ENCODE measurements at places on chromosomes 5 and 9. TPM values are rescaled to one million over a fixed set of nuclear protein-coding genes. Genes with fewer than 3 reads are reported as not detected.

- H3K4me1 ChIP-seq = no peaks in the 10 kb centered on the region
- no peak for DNase-seq
- no peak overlapping the region for H3K4me3 ChIP-seq
- no peaks in the 10 kb centered on the region for H3K27me3 ChIP-seq
- H3K27ac ChIP-seq = no peak overlapping the region
These were observed 6.1 kb downstream of the PTCD2 start for GRCh38 chr5:72326306-72326649.

GRCh38 chr9:87067426-87067825 lies 120.1 kb upstream of the GAS1 start:
- H3K27me3 ChIP-seq = no peaks in the 10 kb centered on the region
- no peaks in the 10 kb centered on the region for H3K4me1 ChIP-seq
- no peak overlapping the region for H3K4me3 ChIP-seq
- H3K36me3 ChIP-seq = no peaks in the 10 kb centered on the region
- H3K27ac ChIP-seq = no peak overlapping the region

DNA sequence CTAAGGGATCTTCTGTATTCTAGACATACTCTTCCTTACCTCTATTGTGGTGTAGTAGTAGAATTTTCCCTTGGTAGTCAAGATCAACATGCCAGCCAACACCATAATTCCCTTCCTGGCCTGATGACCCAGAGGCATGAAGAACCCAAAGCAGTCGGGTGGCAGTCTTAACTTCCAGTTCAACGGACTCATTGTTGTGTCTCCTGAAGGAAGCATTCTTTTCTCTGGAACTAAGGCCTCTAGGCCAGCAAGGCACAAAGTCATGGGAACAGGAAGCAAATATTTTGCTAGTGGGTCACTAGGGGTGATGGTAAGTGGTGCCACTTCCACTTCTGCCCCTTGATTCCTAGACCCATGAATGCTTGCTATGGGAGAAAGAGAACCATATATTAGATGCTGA lies 55.2 kb upstream of the DAPK1 start:
- H3K27me3 ChIP-seq = no peaks in the 10 kb centered on the region
- H3K4me3 ChIP-seq = no peak overlapping the region
- H3K36me3 ChIP-seq = no peaks in the 10 kb centered on the region
- no peak for DNase-seq
- no peaks in the 10 kb centered on the region for H3K4me1 ChIP-seq
- no peak overlapping the region for H3K27ac ChIP-seq

DNA sequence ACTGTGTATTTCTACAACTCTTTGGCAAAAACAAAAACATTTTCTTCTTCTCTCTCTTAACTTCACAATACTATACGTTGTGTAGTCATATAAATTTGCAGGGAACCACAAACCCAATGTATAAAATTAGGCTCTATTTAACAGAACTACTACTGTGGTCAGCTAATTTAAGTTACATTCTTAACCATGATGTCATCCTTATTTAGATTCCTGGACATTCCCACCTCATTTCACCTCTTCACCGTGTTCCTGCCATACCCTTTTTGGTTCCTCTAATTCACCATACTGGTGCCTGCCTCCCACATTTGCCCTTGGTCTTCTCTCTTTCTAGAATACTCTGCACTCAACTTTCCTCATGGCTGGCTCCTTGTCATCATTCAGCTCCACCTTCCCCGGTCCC lies 75.7 kb upstream of the SH3GL2 start:
- no peak for DNase-seq
- no peaks in the 10 kb centered on the region for H3K27me3 ChIP-seq
- H3K36me3 ChIP-seq = no peaks in the 10 kb centered on the region
- H3K27ac ChIP-seq = no peak overlapping the region
- H3K4me1 ChIP-seq = no peaks in the 10 kb centered on the region

DNA sequence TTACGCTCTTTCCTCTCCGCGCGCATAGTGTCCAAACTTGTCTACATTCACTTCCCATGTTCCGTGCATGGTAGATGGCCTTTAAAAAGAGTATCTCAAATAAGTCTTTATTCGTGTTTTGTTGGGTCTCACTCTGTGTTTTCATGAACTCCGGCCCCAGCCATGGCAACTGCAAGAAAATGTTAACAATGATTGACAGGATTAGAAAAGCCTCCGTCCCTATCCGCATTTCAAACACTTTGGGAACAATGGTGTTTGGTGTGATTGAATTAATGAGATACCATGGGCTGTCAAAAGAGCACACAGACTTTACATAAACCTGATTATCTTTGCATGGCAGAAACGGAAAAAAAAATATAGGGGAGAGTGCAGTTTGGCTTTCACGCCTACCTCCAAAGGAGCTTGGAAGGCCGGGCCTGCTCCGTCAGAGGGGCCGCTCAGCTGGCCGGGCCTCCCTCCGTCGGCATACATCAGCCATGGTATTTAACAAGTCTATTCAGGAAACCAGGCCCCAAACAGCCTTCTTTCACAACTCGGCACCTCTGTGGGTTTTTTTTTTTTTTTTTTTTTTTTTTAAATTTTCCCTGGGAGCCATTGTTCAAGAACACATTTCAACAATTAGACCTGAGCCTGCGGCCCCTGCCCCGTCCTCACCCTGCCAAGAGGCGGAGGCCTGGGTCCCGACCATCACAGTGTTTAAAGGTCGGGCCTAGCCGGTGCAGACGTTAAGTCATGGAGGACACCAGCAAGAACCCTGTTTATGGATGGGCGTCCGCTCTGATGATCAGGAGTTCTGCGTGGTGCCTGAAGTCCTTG lies 323.8 kb upstream of the IRX4 start:
- H3K27me3 ChIP-seq = no peaks in the 10 kb centered on the region
- no peaks in the 10 kb centered on the region for H3K4me1 ChIP-seq
- no peak overlapping the region for H3K4me3 ChIP-seq
- no peak overlapping the region for H3K27ac ChIP-seq
- DNase-seq = no peak

- peak; percentile 72 for DNase-seq
- H3K27ac ChIP-seq = peak overlapping the region; percentile 48
- H3K27me3 ChIP-seq = no peaks in the 10 kb centered on the region
- H3K4me1 ChIP-seq = peaks cover 20% of the 10 kb centered on the region
These were observed 101.6 kb upstream of the SSBP2 start for GRCh38 chr5:81852291-81853029.

DNA sequence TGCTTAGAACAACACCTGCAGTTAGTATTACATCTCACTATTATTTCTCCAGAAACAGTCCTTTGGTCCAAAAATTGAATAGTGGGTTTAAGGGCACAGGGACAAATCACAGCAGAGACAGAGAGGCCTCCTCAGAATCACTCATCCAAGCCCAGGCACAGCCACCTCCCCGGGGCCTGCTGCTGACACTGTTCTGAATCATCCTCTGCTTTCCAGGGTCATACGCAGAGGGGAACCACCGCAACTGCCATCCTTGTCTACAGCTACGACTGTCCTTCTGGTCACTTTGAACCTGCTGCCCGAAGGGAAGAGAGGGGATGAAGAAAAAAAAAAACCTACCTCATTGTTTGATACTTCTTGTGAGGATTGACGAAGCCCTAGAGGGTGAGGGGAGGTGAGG lies 35.3 kb upstream of the MAN2A1 start:
- H3K4me1 ChIP-seq = no peaks in the 10 kb centered on the region
- DNase-seq = no peak
- no peaks in the 10 kb centered on the region for H3K27me3 ChIP-seq
- H3K4me3 ChIP-seq = no peak overlapping the region
- no peak overlapping the region for H3K27ac ChIP-seq
- H3K36me3 ChIP-seq = no peaks in the 10 kb centered on the region

DNA sequence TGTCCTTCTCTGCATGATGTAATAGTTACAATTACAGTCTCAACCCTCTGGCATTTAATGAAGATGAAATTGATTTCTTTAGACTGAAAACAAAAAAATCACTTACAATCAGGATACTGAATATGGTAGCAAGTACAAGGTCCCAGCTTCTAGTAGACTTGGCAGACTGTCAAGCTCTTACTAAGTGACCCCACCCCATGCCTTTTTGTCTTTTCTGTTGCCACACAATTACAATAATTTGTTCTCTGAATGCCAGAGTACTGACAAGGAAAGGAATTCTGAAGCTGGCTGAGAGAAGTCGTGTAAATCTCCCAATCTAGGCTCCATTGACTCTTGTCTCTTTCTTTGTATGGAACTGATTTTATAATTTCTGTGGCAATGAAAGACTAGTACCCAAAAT lies 154.2 kb downstream of the TMC1 start:
- no peaks in the 10 kb centered on the region for H3K27me3 ChIP-seq
- no peak for DNase-seq
- H3K4me3 ChIP-seq = no peak overlapping the region
- H3K27ac ChIP-seq = no peak overlapping the region

DNA sequence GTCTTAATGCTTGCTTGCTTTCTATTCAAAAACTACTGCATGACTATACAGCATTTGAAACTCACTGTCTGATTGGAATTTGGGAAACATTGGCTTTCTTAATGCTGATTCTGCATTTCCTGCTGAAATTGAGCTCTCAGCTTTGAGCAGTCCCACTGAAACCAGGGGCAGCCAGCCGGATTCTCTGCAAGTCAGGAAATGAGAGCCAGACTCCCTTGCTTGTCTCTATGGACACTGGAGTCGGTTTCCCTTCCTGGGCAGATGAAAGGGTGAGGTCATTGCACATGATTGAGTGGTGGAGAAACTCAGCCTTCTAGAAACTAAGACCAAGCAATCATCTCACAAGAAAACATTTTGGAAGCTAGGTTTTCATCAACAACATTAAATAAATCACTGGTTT lies 119.7 kb upstream of the SPATA31C2 start:
- no peak for DNase-seq
- H3K4me3 ChIP-seq = no peak overlapping the region
- no peaks in the 10 kb centered on the region for H3K36me3 ChIP-seq
- H3K27ac ChIP-seq = no peak overlapping the region

GRCh38 chr5:43332401-43332800 lies 19.2 kb upstream of the HMGCS1 start:
- no peaks in the 10 kb centered on the region for H3K36me3 ChIP-seq
- no peaks in the 10 kb centered on the region for H3K27me3 ChIP-seq
- DNase-seq = no peak
- H3K4me1 ChIP-seq = no peaks in the 10 kb centered on the region

- no peak for DNase-seq
- no peaks in the 10 kb centered on the region for H3K4me1 ChIP-seq
- no peak overlapping the region for H3K4me3 ChIP-seq
- no peaks in the 10 kb centered on the region for H3K36me3 ChIP-seq
- H3K27ac ChIP-seq = no peak overlapping the region
- no peaks in the 10 kb centered on the region for H3K27me3 ChIP-seq
These were observed 56.7 kb downstream of the ARHGAP26 start for GRCh38 chr5:142826741-142827492.

GRCh38 chr9:92638621-92639101 lies 31.3 kb downstream of the IPPK start:
- no peaks in the 10 kb centered on the region for H3K4me1 ChIP-seq
- DNase-seq = no peak
- H3K36me3 ChIP-seq = peaks cover 13% of the 10 kb centered on the region
- no peaks in the 10 kb centered on the region for H3K27me3 ChIP-seq
- H3K4me3 ChIP-seq = no peak overlapping the region

- no peaks in the 10 kb centered on the region for H3K27me3 ChIP-seq
- H3K36me3 ChIP-seq = no peaks in the 10 kb centered on the region
- DNase-seq = no peak
- no peak overlapping the region for H3K4me3 ChIP-seq
- no peaks in the 10 kb centered on the region for H3K4me1 ChIP-seq
These were observed 675.6 kb downstream of the BRINP1 start for GRCh38 chr9:118693645-118694044.

DNA sequence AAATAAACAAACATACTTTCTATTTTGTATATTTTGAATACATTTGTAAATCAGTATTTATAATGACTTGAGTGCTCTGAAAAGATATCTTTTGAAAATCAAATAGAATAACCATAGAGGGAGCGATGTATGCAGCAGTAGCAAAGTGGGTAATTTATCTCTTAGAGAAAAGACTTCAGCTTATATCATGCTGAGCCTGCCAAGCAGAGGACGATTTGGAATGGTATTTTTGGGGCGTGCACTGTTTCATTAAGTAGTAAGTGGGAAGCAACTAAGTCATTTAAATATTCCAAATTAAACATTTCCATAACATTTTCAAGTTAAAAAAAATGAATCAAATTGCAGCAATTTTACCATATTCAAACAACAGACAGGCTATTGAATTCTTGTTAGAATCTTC lies 147.6 kb downstream of the CDH10 start:
- H3K4me3 ChIP-seq = no peak overlapping the region
- no peak overlapping the region for H3K27ac ChIP-seq
- no peaks in the 10 kb centered on the region for H3K4me1 ChIP-seq
- H3K27me3 ChIP-seq = no peaks in the 10 kb centered on the region
- no peak for DNase-seq

- H3K27me3 ChIP-seq = no peaks in the 10 kb centered on the region
- H3K4me3 ChIP-seq = no peak overlapping the region
- H3K36me3 ChIP-seq = no peaks in the 10 kb centered on the region
- no peak for DNase-seq
- H3K27ac ChIP-seq = no peak overlapping the region
These were observed 73.7 kb downstream of the ZNF366 start for GRCh38 chr5:72433522-72433921.

DNA sequence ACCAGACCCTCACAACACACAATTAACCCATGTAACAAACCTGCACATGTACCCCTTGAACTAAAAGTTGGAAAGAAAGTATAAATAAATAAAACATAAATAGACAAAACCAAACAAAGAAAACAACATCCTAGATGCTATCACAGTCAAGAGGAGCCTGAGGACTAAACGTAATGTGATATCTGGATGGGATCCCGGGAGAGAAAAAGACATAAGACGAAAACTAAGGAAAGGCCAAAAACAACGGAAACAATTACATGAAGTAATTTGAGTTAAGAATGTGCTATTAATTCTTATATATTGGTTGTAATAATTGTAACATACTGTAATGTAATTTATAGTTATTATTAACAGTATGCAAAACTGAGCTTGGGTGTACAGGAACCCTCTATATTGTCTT lies 793.9 kb downstream of the SEMA5A start:
- H3K4me1 ChIP-seq = no peaks in the 10 kb centered on the region
- H3K36me3 ChIP-seq = no peaks in the 10 kb centered on the region
- DNase-seq = no peak
- H3K4me3 ChIP-seq = no peak overlapping the region
- H3K27me3 ChIP-seq = no peaks in the 10 kb centered on the region
- no peak overlapping the region for H3K27ac ChIP-seq

DNA sequence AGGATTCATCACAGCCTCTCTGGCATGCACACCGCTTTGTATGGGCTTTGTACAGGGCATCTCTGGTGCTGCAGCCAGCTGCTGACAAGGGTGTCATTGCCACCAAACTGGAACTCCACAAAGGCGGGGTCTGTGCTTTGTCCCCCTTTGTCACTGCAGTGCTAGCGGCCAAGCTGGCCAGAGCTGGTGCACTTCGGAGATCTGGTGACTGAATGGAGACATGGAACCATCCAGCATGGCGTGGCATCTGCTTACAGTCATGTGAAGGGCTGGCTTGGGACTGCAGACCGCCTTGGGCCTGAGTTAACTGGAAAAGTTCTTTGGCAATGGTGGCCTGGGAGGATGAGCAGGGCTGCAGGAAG lies 18.7 kb upstream of the COL5A1 start:
- H3K4me1 ChIP-seq = peaks cover 5% of the 10 kb centered on the region
- no peaks in the 10 kb centered on the region for H3K36me3 ChIP-seq
- no peak overlapping the region for H3K4me3 ChIP-seq
- no peak for DNase-seq

- H3K27me3 ChIP-seq = no peaks in the 10 kb centered on the region
- H3K36me3 ChIP-seq = no peaks in the 10 kb centered on the region
These were observed 12.5 kb upstream of the PRLR start for GRCh38 chr5:35242702-35243258.

CAPSL gene
- polyA plus RNA-seq = not detected

ZNF300 gene
- polyA plus RNA-seq = 4.1 TPM

PAIP2 gene
- 87.6 TPM for polyA plus RNA-seq

SOHLH1 gene
- 0.05 TPM for polyA plus RNA-seq

SLC28A3 gene
- polyA plus RNA-seq = 0.02 TPM

Measured in H1 (cell line).